ENCODE measurements at places on chromosomes 4 and X.

- no peak for DNase-seq
Observed at GRCh38 chrX:96464880-96465558, 219.6 kb upstream of the DIAPH2 start.

DNA sequence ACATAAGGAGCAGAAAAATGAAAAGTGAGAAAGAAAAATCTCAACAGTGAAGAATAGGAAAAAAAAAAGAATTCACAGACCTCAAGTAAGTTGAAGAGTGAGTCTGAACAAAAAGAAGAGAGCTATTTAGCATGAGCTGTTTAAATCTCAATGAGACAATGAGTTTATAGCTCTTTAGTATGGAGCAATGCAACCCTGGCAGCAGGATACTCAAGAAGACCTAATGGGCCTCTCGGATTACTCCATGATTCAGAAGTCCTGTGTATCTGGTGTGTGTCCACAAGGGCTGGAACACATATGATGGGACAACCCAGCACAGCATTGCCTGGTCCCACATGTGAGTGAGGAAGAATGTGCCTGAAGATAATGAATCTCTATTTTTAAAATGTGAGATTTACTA, 563.1 kb upstream of the INTU start:
- DNase-seq, result no peak

- no peak for DNase-seq
Observed at GRCh38 chr4:176002007-176002613, 63.5 kb upstream of the WDR17 start.

- no peak for DNase-seq
Observed at GRCh38 chr4:52250154-52250553, 199.1 kb downstream of the SPATA18 start.

DNA sequence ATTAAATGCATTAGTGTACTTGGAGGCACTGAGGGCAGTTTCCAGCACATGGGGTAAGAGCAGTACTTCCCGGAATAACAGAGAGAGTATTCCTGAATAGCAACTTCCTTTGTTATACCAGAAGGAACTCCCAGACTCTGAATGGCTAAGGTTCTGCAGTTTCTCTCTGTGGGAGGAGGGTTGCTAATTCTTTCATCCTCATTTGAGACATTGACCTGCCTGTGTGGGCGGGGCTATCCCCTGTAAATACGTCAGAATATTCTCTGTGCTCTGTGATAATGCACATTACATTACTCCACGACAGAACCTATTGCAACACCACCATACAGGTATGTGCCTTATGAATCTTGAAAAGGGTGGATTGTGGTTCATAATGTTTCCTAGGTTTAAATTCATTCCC, 52.7 kb downstream of the SPINK2 start:
- DNase-seq, result no peak
